ENCODE measurements at places on chromosomes 2 and 18.

GRCh38 chr18:69845593-69846506 lies 101.8 kb downstream of the CD226 start:
- DNase-seq = no peak

DNA sequence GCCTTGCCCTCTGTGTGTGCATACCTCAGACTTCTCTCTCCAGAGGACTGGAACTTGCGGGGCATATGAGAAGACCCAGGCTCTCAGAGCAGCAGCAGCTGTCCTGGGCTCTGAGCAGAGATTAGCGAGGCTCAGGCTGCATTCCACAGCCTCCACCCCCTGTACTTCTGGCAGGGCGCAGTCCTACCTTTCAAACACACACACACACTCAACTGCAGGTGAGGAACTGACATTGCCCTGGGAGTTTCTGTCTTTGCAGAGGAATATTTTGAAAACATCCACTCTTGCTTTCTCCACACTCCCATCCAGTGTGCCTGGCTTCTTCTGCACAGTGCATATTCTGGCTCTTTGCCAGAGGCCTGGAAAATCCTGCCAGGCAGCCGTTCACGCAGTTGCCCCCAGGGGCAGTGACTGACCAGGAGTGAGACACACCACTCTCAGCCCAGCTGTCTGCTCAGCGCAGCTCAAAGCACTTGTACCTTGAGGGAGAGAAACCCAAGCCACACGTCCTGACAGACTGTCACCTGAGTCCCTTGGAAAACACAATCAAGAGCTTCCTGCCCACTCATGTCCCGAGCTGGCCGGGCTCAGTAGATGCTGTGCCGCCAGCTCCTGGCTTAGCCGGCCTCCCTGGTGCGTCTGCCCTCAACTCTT lies 460.8 kb downstream of the RNF144A start:
- peak; percentile 51 for DNase-seq

DNA sequence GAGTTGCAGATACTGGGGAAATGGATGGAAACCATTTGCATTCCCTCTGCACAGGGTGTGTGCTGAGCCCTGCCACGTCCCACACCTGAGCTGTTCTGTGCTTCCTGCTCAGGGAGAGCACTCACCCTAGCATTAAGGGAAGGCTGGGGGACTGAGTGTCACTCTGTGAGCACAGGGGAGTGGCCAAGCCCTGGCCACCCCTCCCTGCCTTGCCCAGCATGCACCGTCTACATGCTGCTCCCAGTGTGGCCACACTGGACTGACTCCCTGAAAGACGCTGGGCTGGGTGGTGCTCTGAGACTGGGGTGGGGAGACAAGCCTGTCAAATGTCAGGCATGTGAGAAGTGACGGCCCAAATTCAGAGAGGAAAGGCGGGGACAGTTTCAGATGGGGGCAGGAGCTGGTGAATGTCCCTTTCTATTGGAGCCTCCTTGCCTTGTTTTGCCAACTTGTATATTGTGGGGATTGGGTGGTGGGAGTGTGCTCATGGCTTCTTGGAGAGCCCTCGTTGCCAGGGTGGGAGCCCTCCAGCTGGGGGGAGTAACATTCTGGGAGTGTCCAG lies 298.4 kb upstream of the HS6ST1 start:
- DNase-seq = no peak

- no peak for DNase-seq
These were observed 46.7 kb upstream of the GPR17 start for GRCh38 chr2:127599211-127599610.

GRCh38 chr2:222608081-222608480 lies 47.8 kb downstream of the FARSB start:
- no peak for DNase-seq

- no peak for DNase-seq
These were observed 74.6 kb upstream of the GALNT5 start for GRCh38 chr2:157182834-157183396.

- DNase-seq = no peak
These were observed 568.1 kb upstream of the CRIM1 start for GRCh38 chr2:35787302-35788031.

GRCh38 chr2:29394311-29394980 lies 279.2 kb downstream of the CLIP4 start:
- no peak for DNase-seq

DNA sequence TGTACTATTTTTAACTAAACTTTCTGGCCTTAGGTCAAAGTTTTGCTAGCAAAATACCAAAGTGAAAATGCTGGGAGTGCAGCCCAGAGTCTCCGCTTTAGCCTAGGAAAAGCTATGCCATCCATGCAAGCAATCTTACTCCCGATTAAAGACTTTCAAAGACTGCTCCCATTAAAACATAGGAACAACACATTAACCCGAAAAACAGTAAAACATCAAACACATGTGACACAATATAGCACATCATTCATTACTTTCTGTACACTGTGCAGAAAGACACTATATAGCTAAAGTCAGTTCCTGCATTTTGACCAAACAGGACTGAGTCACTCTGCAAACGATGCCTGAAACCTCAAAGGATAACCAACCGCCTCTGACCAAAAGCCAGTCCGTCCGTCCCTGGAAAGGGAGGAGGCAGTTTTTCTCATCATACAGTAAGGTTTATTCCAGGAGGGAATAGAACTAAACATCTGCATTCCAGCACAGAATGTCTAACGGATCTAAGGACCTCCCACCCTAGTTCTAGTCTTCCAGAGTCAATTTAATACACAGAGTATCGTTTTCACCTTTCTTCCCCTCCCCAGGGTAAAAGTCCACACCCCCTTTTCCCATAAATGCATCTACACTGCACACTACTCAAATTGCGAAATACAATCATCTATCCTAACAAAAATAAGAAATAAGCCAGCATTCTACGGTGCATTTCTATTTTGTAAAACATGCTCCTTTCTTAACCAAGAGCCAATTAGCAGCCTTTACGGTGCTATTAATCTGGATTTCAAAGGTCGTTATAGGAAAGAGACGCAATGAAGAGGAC lies 1.7 kb downstream of the ROCK2 start:
- no peak for DNase-seq

DNA sequence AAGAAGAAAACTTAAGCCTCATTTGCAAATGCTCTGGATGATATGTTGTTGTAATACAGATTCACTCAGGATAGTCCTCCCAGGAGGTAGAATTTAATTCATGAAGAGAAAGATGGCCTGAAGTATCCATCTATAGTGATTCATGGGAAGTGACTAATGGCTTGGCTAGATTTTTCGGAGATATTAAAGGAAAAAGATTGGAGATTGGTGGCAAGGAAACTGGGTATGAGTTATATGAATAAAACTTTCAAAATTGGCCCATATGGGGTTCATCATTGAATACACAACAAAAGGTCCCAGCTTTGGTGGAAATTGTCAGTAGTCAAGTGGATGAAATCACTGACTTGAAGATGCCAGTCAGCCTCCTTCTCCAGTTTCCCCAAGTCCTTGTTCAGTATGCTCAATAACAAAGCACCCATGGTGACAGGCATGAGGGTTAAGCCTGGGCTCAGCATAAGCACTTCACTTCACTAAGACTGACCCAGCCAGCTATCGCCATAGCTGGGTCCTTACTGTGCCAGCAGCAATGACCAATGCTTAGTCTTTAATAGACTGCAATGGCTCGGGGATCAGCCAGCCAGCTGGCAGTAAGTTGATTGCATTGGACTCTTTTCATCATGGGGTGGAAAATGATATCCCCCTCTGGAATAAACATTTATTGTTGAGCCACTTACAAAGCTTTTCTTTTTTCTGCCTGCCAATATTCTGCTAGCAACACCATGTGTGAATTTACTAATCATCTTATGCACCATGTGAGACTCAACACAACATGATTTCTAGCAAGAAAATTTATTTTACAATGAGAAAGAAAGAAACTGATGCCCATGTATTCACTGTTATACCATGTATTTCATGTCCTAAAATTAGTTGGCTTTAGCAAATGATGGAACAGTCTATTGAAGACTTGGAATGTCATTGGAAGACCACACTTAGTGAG lies 176.6 kb upstream of the TACR1 start:
- no peak for DNase-seq

DNA sequence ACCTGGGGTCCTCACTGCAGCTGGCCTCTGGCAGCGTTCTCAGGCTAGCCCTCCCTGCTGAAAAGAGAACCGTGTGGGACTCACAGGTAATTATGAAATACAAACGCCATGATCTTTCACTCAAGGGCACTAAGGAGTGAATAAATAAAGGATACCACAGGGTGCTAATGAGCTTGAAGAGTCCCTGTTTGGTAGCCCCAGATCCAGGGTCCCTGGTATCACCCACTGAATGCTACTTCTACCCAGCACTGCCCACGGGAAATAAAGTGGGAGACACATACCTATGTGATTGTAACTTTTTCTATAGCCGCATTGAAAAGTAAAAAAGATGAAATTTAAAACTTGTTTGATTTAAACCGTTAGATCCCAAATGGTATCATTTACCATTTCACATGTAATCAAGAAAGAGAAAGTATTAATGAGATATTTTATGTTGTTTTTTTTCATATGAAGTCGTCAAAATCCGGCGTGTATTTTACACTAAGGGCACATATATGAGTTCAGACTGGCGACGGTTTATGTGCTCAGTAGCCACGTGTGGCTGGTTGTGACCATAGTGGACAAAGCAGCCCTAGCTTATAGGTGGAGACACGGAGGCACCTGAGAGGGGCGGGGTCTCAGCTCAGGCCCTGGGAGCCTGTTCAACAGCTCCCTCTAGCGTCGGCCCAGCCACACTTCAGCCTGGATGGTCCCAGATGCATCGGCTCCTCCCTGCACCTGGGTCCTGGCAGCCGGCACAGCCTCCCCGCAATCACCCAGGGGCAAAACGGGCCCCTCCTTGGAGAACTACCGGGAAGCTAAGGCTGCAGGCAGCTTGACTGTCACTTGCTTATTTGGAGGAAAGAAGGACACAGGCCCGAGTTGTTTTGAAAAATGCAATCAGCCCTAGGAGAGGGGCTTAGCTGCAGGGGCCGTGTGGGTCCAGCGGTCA lies 39.2 kb downstream of the ODC1 start:
- peak; percentile 78 for DNase-seq
